Activated CD4-positive, alpha-beta memory T cell treated with anti-CD3 and anti-CD28 coated beads for 36 hours (primary cell): ENCODE measurements at places on chromosomes 16 and 17. TPM values are rescaled to one million over a fixed set of nuclear protein-coding genes. Genes with fewer than 3 reads are reported as not detected.

Gene PSMB10
- 185 TPM for total RNA-seq

Gene DUS2
- 29.2 TPM for total RNA-seq

Gene NUDT16L1
- 23.6 TPM for total RNA-seq

Gene C17orf113
- total RNA-seq: 0.15 TPM

Gene TLCD1
- 9.1 TPM for total RNA-seq

Gene METTL23
- 29.1 TPM for total RNA-seq

Gene ABCA6
- total RNA-seq: not detected

Gene KRTAP16-1
- not detected for total RNA-seq

Gene MT1G
- 5.8 TPM for total RNA-seq

Gene CPHXL2
- not detected for total RNA-seq

Gene CNTNAP1
- total RNA-seq: 1.8 TPM

Gene SLC5A10
- total RNA-seq: not detected

GRCh38 chr17:66714046-66715023, 120.6 kb upstream of the CACNG5 start:
- no peak for DNase-seq

GRCh38 chr17:57269052-57269451, 12.7 kb downstream of the MSI2 start:
- DNase-seq: no peak

DNA sequence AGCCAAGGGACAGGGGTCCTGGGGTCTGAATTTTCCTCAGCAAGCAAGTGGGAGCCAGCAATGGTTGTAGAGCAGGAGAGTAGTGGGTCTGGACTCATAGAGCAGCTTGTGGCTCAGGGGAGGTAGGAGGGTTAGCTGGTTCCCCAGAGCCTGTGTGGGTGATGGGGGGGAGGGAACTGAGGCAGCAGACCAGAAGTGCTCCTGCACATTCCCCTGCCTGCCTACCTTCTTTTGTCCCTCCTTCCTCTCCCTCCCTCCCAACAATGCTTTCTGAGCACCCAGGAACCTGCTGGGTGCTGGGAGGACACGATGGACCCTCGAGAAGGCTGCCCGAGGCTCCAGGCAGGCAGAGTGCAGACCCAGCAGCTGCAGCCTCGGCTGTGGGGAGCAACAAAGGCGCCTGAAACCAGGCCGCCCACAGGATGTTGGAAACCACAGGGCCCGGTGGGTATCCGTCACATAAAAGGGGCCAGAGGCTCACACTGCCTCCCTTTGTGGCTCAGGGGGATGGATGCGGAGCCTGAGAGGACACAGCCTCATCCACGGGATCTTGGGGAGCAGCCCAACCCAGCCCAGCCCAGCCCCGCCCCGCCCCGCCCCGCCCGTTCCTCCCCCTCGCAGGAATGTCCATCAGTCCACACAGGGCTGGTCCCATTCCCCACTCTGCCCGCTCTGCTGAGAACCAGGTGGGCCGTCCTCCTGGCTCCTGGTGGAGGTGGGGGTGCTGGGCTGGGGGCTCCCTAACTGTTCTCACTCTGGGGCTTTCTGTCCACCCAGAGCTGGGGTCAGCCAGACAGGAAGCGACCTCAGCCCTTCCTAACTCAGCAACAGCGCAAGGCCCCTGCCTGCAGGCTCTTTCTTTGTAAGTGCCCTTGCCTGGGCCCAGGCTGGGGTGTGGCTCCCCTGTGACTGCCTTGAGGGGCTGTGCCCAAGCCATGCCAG, 1.7 kb upstream of the NLRC3 start:
- DNase-seq: peak; percentile 86

DNA sequence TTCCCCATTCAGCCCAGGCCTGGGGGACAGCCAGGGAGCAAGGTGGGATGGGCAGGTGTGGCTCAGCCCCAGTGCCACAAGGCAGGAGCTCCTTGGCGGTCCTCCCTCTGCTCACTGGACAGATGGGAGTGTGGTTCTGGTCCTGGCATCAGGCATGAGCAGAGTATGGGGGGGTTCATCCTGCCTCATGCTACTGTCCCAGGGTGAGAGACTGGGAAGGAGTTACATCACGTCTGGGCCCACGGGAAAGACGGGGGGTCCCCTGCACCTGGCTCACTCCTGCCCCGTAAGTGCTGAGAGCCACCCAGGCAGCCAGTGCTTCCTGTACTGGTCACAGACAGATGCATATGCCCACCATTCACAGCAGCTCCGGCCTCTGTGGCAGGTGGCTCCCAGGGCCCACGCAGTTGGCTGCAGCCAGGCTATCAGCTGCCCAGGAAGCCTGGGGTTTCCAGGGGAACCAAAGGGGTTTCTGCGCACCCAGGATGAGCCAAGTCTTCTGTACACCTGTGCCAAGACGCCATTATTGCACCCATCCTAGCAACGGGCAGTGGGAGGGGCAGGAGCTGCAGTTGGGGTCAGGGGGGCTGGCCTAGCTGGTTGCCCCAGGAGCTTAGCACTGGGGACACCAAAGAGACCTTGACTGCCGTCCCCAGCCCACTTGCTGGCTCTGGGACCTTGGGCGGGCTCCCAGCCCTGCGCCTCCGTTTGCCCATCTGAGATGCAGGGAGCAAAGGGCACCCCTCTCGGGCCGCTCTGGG, 1.9 kb downstream of the BAIAP3 start:
- DNase-seq: no peak

DNA sequence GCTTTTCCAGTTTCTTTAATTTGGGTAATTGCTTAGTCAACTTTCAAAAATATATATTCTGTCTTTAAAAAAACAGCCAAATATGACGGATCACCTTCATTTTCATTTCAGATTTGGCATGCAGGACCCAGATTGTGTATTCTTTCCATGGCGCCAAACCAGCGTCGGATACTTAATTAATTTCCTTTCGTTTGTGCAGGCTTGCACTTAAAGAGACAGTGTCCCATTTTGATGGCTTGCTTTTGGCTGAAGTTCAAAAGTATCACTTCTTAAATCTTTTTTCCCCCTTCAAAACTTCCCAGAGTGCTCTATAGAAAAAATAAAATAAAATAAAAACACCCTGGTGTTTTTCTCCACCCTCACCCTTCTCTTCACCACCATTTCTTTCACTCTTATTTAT, 394.5 kb upstream of the SOX9 start:
- DNase-seq: no peak

- no peak for DNase-seq
Measured at GRCh38 chr16:5709889-5710288, 612.3 kb upstream of the EEF2KMT start.

- no peak for DNase-seq
Measured at GRCh38 chr17:68780596-68780995, 174.6 kb downstream of the ABCA8 start.

DNA sequence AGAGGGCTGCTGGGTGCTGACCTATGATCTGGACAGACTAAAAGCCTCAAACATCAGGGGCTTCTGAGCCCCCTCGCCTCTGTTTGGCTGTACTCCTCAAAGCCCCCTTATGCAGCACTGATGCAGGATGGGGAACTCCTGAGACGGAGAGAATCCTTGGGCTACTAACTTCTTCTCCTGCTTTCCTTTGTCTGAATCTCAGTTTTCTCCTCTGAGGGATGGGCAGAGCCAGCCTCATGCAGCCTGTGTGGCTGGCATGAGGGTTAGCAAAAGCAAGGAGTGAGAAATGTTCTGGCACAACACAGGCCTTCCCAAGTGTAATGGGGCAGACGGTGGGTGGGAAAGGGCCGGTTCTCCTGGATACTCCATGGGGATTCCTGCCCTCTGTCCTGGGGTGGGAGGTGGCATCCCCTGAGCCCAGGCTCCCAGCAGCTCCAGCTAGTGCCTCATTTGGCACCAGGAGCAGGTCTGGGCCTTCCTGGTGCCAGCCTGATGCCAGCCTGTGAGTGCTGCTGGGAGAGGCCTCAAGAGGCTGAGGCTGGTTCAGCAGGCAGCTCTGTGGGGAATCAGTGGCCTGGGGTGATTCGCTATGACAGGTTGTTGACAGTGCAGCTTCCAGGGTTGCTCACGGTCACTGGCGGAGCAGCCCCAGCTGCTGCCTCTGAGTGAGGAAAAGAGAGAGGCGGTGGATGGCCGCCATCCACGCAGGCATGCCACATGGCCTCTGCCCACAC, 4.0 kb upstream of the BRD7 start:
- DNase-seq: peak; percentile 24

DNA sequence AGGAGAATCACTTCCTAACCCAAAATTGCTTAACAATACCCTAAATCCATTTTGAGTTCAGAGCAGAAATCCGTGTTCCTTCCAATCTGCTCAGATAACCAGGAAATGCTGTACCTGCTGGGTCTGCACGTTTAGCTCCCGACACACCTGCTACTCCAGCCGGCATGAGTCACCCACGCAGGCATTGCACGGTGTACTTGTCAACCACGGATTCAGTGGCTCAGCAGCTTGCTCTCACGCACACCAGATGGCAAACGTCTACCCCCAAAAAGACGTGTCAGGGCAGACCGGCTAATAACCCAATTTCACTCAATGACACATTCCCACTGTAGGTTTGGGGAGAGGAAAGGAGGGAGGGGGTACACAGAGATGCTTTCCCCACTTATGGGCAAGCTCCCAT, 468.1 kb downstream of the SOX9 start:
- peak; percentile 50 for DNase-seq

- DNase-seq: no peak
Measured at GRCh38 chr17:53818271-53818670, 4.5 kb upstream of the KIF2B start.

DNA sequence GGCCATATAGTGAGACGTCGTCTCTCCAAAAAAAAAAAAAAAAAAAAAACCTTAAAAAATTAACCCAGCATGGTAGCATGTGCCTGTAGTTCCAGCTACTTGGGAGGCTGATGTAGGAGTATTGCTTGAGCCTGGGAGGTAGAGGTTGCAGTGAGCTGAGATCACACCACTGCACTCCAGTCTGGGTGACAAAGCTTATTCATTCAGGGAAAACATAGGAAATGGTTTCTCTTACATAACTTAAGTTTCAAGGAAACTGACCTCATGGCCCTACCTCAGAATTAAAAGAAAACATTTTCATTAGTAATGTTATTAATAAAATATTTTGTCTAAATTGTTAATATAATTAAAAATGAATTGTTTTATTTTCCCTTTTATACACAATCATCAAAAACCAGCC, 31.4 kb downstream of the COG1 start:
- DNase-seq: no peak

DNA sequence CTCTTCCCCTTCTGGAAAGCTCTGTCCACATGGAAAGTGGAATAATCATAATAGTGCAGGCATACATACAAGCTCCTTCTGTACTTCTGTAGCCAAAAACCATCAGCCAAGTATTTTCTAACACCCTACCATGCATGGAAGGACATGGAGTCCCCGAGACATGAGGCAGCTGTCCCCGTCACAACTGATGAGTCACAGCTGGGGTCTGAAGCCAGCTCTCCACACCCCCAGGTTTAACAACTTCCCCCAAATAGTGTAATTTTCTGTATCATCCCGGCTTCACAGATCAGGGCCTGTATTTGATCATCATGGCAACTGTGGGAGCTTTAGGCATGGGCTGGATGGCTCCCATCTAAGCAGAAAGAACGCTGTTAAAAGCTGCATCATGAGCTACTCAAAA, 16.6 kb downstream of the C16orf96 start:
- no peak for DNase-seq

GRCh38 chr16:3487521-3488410, 7.5 kb downstream of the C16orf90 start:
- DNase-seq: no peak

DNA sequence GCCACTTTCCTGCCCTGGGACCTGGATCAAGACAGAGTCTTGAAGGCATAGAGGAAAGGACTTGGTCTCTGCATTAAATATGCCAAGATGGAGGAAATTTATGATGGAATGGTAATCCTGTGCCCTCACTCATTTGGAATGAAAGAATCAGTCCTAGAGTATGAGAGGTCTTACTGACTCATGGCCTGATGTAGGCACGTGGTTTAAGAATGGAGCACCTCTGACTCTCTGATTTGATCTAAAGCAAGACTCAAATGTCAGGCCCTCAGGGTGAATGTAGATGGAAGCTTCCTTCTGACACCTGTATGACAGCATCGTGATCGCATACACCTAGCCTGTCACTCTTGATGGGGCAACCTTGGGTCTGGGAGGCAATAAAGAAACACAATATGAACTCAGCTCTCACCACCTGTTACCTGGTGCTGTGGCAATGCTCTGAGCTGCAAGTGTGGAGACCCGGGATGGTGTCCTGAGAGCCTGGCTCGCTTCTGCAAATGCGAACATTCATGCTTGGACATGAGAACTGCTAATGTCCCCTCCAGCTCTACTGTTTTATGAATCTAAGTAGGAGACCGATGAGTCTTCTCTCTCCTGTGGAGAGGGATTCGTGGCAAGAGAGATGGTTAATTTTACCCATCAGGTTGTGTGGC, 229.9 kb downstream of the ABCC12 start:
- DNase-seq: no peak

DNA sequence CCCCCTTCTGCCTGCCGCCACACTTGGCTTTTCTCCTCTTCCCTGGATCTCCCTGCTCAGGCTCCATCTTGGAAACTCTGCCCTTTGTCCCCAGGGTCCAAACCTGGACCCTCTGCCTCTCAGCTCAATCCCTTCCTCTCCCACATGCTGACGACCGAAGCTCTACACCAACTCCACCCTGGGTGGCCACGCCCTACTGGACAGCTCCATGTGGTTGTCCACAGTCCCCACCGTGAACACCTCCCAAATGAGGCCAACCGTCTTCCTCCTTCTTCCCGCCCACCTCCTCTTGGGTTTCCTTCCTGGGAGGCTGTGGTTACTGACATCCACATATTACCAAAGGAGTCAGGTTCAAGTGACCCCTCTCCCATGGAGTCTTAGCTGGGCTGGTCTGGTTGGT, 22.6 kb upstream of the MLKL start:
- DNase-seq: no peak

- DNase-seq: no peak
Measured at GRCh38 chr16:81514041-81514559, 69.5 kb downstream of the CMIP start.

DNA sequence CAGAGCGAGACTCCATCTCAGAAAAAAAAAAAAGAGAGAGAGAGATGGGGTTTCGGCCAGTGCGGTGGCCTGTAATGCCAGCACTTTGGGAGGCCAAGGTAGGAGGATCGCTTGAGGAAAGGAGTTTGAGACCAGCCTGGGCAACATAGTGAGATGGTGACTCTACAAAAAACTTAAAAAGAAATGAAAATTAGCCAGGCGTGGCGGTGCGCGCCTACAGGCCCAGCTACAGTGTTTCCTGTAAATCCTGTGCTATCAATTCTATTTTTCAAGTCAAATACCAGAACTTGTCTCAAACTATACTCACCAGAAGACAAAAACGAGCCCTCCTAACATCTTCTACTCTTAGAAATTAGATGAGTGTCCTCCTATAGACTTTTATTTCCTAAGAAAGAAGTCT, 19.3 kb downstream of the UBE2O start:
- no peak for DNase-seq

- no peak for DNase-seq
Measured at GRCh38 chr16:83312015-83312717, 495.6 kb upstream of the HSBP1 start.

DNA sequence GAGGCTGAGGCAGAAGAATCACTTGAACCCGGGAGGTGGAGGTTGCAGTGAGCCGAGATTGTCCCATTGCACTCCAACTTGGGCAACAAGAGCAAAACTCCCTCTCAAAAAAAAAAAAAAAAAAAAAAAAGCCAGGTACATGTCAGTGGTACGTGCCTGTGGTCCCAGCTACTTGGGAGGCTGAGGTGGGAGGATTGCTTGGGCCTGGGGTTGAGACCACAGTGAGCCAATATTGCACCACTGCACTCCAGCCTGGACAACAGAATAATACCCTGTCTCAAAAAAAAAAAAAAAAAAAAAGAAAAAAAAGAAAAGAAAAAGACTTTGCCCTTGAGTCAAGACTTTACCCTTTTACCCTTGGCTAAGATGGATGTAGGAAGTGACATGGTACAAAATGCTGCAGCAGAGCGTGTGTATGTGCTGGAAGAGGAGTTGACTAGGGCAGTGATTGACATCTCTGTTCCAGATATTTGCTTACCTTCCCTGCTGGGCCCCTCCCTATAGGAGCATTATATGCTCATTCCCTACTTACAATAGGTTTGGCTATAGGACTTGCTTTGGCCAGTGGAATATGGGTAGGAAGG, 10.6 kb downstream of the STX4 start:
- no peak for DNase-seq
